ENCODE measurements at places on chromosomes 4 and X.

GRCh38 chr4:172390331-172390730, 577.1 kb downstream of the GALNTL6 start:
- no peak for DNase-seq

GRCh38 chr4:26937567-26937966, 76.9 kb downstream of the STIM2 start:
- no peak for DNase-seq

DNA sequence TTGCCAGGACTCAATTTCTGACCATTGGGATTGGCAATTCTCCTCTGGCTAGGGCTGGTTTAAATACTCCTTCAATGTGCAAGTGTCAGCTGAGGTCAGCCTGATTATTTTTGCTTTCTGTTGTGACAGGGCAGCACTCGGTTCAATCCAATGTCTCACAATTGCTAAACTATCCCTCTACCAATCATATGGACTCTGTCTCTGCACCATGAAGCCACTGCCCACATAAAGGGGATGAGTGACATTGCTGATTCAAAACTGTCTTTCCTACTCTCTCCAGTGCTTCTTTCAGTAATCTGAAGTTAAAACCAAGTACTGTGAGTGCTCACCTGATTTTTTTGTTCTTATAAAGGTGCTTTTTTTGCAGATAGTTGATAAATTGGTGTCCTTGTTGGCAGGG, 1030.7 kb downstream of the GLUD2 start:
- DNase-seq, result no peak

DNA sequence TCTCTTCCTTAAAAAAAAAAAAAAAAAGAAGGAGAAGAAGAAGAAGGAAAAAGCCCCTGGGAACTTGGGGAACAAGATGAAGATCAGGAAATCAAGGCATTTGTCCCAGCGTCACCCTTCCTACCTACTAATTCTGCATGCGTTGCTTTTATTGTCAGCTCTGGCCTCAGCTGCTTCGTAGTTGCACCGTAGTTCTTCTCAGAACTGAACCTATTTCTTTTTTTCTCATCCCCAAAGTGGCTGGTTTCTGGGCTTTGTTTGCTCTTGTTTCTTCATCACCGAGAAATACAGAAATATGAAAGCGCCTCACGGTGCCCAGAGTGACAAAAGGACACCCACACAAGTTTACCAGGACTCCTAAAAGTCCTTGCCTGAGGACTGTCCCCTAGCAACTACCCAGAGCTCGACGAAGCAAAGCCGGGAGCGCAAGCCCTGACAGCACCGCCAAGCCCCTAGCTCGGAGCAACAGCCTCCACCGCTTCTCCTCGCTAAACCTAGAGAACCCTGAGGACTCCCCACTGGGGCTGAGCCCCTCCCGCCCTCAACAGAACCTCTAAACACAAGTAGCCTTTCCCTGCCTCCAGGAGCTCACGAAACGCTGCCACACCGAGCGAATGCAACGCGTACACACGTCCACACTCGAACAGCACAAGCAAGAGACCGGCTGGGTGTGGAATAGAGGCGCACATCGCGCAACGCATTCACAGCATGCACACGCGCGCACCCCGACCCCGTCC, 710 bp downstream of the PRKG2 start:
- no peak for DNase-seq

DNA sequence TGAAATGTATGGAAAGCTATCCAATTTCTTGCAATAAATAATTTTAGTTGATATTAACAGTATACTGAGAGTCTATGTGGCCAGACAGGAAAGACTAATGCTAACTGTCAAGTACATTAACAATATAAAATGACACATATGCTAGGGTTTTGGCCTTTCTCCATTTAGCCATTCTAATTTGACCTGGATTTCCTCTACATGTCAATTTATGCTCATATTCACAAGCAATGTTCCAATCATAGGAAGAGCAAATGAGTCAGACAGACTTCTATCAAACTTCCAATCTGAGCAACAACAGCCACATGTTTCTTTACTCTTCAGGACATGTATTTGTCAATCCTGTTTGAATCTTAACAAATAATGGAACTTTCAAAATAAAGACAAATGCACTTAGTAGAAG, 53.6 kb downstream of the CORIN start:
- no peak for DNase-seq

DNA sequence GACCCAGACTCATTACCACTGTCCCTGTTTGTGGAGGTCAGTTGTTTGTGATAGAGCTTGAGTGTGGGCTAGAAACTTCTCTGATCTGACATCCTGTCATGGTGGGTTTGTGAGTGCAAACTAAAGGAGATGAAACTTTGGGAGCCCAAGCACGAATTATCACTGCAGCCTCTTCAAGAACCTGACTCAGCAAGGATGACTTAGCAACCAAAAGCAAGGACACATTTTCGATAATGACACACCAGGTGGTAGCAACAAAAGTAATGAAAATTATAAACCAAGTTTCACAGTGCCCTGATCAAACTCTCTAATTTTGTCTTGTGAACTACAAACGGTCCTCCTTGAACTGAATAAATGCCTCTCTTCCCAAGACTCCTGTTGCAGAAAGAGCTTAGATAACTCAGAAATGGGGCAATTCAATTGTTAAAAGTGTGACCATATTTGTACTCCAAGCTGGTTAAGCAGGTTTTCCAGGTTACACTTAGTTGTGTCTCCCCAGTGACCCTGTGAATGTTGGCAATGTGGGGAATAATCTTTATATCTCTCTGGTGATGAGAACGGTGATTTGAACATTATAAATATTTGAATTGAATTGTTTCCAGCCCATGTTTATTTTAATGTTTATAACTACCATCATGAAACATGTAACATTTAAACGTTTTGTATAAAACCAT, 52.6 kb upstream of the ATP8A1 start:
- no peak for DNase-seq

- DNase-seq, result no peak
Observed at GRCh38 chrX:132044953-132045352, 21.9 kb downstream of the STK26 start.

DNA sequence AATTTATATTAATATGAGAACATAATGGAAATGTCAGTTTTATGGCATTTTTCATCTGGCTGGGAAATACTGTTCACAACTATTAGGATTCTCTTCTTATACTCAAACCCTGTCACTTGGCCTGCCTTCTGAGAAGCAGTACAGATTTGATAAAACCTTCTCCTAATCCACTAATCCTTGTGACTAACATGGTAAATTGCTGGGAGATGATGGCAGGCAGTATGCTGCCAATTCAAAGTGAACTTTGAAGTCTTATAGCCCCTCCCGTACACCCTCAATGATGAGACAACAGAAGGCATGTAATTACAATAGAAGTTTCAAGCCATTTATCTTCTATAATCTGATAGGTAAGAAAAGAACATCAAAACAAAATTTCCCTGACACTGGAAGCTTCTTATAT, 36.9 kb downstream of the PAQR3 start:
- DNase-seq, result no peak

Measured in ACHN (cell line).